ENCODE measurements at places on chromosomes 6 and 20.

GRCh38 chr20:50188879-50189680 is 1.6 kb upstream of the CEBPB start:
- no peak for DNase-seq
- H3K27me3 ChIP-seq = peaks cover 19% of the 10 kb centered on the region
- peaks cover 15% of the 10 kb centered on the region for H3K4me1 ChIP-seq
- no peak overlapping the region for H3K27ac ChIP-seq
- no peak overlapping the region for H3K4me3 ChIP-seq
- peaks cover 12% of the 10 kb centered on the region for H3K36me3 ChIP-seq

GRCh38 chr6:22302838-22303237 is 6.0 kb upstream of the PRL start:
- H3K27me3 ChIP-seq = no peaks in the 10 kb centered on the region
- no peak for DNase-seq
- no peak overlapping the region for H3K4me3 ChIP-seq
- no peaks in the 10 kb centered on the region for H3K36me3 ChIP-seq
- H3K4me1 ChIP-seq = no peaks in the 10 kb centered on the region

GRCh38 chr20:63896264-63897105 is 1.6 kb downstream of the DNAJC5 start:
- peak; percentile 54 for DNase-seq
- H3K27me3 ChIP-seq = no peaks in the 10 kb centered on the region
- H3K4me1 ChIP-seq = peaks cover 47% of the 10 kb centered on the region
- H3K36me3 ChIP-seq = peaks cover 15% of the 10 kb centered on the region
- H3K27ac ChIP-seq = peak overlapping the region; percentile 97

- no peaks in the 10 kb centered on the region for H3K27me3 ChIP-seq
- H3K27ac ChIP-seq = no peak overlapping the region
- DNase-seq = no peak
- no peak overlapping the region for H3K4me3 ChIP-seq
- no peaks in the 10 kb centered on the region for H3K4me1 ChIP-seq
Observed at GRCh38 chr6:158191761-158192160, 23.6 kb downstream of the GTF2H5 start.

DNA sequence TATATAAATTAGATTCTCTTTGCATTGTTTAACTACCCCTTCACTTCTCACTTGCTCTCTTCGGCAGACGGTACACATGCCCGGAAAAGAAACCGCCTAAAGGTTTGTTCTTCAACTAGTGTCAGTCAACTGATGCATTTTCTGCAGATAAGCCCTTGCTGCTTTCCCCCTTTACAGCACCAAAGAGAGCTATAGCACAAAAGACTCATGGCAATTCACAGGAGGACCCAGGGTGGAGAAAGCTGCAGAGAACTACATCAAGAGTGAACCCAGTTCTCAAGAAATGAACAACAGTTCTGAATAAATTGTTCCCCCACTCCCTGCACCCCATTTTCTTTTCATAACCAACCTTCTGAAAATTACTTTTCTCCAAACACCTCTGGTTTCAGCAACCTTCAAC is 8.9 kb downstream of the CD164 start:
- peaks cover 84% of the 10 kb centered on the region for H3K36me3 ChIP-seq
- H3K4me1 ChIP-seq = peaks cover 73% of the 10 kb centered on the region
- peak overlapping the region; percentile 92 for H3K27ac ChIP-seq

GRCh38 chr20:54837226-54837625 is 361.8 kb downstream of the DOK5 start:
- no peaks in the 10 kb centered on the region for H3K36me3 ChIP-seq
- DNase-seq = no peak
- no peaks in the 10 kb centered on the region for H3K4me1 ChIP-seq
- H3K4me3 ChIP-seq = no peak overlapping the region
- H3K27me3 ChIP-seq = no peaks in the 10 kb centered on the region
- no peak overlapping the region for H3K27ac ChIP-seq

Data from activated CD8-positive, alpha-beta memory T cell treated with anti-CD3 and anti-CD28 coated beads, Interleukin-2, amount 10 ng/mL, durations not matched to agents 7 days and 5 days (primary cell).